ENCODE measurements at places on chromosomes 6 and 20.

DNA sequence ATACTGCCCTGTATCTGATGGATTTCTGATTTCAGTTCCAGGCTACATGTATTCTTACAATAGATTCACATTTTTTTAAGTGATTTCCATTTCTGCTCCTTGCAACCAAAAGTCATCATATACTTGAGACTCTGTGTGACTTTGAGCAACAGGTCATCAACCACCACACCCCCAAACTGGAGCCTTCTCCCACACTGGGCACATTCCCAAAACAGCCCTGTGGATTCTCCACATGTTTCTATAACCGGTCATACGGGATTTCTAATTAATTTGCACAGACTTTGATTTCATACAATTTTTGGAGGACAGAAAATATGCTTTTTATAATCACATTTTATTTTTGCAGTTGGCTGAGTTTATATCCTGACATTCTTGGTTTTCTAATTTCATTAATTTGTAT is 317.2 kb upstream of the ID4 start:
- DNase-seq, result no peak

DNA sequence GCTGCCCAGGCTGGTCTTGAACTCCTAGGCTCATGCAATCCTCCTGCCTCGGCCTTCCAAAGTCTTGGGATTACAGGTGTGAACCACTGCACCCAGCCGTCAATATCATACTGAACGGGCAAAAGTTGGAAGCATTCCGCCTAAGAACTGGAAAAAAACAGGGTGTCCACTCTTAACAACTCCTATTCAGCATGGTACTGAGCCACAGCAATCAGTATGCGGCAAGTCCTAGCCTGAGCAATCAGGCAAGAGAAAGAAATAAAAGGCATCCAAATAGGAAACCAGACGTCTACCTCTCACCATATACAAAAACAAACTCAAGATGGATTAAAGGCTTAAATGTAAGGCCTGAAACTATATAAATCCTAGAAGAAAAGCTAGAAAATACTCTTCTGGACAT is 83.1 kb downstream of the FKBP5 start:
- no peak for DNase-seq

GRCh38 chr6:11580686-11581405 is 43.3 kb downstream of the TMEM170B start:
- DNase-seq, result no peak

GRCh38 chr6:169972736-169973135 is 221.3 kb downstream of the ERMARD start:
- no peak for DNase-seq

GRCh38 chr6:104484626-104485025 is 375.1 kb downstream of the HACE1 start:
- no peak for DNase-seq

Measured in right atrium auricular region (tissue), 2 donors.